Endothelial cell of umbilical vein (primary cell): ENCODE measurements at places on chromosomes 13 and 19. TPM values are rescaled to one million over a fixed set of nuclear protein-coding genes. Genes with fewer than 3 reads are reported as not detected.

DNA sequence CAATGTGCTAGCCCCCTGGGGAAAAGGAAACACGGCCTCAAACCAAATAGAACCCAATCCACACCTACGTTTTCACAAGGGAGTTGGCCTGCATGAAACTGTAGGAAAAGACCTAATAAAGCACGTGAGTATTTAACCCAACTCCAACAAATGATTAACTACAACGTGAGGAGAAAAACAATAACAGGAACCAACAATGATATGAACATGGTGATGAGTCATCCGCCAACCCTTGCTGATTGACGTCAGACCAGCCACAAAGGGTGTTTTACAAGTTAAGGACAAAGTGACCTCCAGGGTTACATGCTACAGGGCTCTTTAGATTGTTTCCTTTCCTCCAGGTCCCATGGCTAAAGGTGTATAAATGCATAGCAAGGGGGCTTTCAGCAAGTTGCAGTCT lies 460.5 kb downstream of the COG6 start:
- peak; percentile 98 for DNase-seq

DNA sequence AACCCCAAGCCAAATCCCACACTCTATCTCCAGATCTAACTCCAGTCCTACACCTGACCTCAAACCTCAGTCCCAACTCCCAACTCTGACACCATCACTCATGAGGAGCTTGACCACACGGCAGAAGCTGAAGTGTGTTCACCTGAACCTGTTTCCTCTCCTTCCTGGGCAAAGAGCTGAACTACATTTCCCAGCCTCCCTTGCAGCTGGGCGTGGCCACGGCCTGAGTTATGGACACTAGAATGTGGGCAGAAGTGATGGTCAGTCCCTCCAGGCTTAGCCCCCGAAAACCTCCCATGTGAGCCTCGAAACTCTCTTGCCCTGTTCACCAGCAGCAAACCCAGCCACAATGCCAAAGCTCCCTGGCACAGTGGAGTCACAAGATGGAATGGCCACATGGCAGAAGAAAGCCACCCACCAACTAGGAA lies 19.5 kb upstream of the MEIS3 start:
- no peak for DNase-seq

DNA sequence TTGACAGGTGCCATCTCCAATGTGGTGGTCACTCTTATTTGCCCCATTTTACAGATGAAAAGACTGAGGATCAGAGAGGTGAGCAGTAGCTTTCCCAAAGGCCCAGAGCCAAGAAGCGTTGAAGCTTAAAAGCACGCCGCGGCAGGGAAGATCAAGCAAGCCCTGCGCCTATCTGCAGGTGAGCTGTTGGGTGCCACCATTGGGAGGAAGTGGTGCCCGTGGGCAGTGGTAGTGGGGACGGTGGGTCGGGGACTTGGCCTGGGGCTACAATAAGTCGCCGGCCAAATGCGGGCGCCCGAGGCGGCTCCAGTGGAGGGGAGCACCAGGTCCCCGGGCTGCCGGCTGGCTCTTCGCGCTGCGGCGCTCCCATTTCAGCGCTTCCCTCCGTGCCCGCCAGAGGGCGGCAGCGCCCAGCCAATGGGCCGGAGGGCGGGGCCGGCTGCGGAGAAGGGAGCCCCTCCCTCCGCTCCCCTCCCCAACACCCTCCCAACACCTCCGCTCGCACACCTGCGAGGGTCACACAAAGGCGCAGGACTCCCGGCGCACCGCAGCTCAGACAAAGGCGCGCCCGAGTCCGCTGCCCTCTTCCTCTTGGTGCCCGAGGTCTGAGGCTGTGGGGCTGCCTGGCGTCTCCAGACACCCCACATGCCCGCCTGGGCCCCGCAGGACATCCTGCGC lies 744 bp upstream of the POU2F2 start:
- DNase-seq, result peak; percentile 45

DNA sequence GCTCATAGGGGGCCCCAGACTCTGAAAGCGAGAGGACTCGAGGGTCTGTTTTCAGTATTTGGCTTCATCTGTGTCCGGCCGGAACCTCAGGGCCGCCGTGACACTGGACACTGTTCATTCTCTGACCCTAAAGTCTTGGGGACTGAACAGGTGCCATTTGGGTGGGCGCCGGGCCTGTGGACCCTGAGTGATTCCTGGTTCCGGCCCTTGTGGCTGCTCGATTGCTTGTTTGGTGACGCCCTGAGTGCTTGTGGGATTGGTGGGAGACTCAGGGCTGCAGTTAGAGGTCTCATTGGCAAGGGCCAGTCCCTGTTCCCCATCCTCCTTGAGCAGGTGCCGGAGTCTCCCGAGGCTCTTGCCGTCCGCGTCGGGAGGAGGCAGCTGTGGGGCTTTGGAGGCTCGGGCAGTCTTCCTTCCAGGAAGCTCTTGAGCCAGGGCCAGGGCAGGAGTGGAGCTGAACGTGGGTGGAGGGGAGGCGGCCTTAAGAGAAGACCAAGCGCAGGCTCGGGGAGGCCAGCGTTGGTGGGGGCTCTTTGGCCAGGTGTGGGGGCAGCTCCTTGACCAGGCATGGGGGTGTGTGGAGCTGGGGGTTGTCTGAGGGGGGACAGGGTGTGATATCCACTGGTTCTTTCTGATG lies 4.7 kb downstream of the PTBP1 start:
- peak; percentile 57 for DNase-seq

- DNase-seq, result no peak
Measured at GRCh38 chr19:17306285-17306714, 628 bp downstream of the MRPL34 start.

GRCh38 chr13:110559429-110559943 lies 2.0 kb downstream of the RAB20 start:
- no peak for DNase-seq

- DNase-seq, result no peak
Measured at GRCh38 chr13:65889368-65889767, 1340.8 kb downstream of the PCDH9 start.

GRCh38 chr19:18021121-18021755 lies 13.3 kb downstream of the ARRDC2 start:
- peak; percentile 97 for DNase-seq

GRCh38 chr13:64332048-64332447 lies 2898.1 kb downstream of the PCDH9 start:
- no peak for DNase-seq

GRCh38 chr19:29623726-29624488 lies 17.8 kb downstream of the POP4 start:
- DNase-seq, result no peak

DNA sequence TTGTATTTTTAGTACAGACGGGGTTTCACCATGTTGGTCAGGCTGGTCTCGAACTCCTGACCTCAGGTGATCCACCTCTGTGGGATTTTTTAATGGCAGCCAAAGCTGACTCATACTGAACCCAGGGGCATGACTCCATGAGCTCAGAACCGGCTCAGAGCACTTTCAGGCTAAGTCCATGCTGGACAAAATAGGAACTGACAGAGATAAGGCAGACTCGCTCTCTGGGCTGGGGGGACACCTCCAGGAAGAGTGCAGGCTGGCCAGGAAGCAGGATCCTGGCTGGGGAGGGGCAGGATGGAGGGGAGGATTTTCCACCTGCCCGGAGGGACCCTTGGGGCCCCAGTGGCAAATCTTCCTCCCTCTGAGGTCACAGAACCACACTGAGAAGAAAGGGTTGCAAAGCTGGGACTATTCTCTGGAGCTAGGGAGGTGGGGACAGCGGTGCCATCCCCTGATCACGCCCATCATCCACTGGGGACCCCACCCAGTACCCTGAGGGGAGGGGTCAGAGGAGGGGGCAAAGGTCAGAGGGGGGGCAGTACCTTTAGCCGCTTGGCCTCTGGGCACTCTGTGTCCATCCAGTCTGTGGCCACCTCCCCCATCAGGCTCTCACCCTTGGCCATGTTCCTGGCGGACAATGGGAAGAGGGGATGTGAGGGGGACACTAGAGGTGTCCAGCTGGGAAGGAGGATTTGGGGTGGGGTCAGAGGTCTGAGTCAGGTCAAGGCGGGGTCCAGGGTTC lies 31.1 kb downstream of the NOTCH3 start:
- no peak for DNase-seq

GRCh38 chr19:54379187-54379678 lies 14.5 kb upstream of the LAIR1 start:
- no peak for DNase-seq

DNA sequence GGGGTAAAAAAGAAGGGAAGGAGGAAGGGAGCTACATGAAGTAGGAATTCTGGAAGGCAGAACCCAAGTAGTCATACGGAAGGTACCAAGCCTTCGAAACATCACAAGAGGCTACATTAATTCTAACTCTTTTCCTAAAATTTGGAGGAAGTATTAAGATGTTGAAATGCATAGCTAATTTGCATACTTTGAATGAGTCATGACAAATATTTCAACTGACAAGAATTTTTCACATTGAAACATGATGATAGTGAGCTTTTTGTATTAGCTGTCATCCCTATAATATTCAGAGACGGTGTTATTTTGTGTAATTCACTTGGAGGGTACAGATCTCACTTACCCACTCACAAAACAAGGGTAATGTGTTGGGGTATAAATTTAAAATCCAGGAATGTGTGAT lies 9.1 kb upstream of the ACOD1 start:
- DNase-seq, result no peak

DNA sequence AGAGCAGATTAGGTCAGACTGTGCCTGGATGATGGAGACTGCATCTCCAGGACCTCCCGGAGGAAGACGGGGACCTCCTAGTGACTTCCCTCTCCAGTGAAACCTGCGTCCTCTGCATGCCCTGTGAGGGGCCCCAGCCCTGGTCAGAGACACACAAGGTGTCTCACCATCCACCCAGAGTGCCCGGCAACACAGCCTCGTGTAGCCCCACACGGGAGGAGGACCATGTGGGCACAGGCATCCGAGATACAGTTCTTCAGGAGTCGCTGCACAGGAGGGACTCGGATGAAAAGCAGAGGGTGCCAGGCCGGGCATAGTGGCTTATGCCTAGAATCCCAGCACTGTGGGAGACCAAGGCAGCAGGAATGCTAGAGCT lies 64.8 kb downstream of the PEPD start:
- no peak for DNase-seq

DNA sequence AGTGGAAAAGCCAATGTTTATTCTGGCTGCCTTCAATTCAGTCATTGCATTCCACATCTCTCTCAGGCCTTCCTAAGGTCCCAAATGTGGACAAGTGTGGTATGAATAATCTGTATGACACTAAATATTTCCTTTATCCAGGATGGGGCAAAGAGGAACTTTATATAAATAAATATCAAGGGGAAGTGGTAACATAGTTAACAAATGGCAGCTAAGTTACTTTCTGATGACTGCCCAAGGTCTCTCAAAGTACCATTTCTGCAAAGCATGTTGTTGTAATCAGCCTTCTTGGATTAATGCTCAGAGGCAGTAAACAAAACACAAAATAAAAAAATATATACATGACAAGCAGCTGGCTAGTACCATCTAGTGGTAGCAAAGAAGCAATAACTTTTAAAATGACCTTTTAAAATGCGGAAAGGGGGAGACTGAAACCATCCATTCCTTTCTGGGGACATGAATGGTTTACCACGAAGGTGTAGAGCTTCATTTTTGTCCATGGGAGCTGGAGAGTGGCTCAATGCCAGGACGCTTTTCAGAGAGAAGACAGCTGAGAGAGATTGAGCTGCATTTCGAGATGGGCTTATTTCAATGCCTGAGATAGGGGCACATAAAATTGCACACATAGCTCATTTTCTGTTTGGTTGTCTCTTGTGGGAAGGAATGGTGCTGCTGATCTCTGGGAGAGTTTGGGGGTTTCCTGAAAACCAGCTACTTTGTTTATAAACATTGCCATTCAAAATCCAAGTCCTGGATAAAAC lies 259.2 kb downstream of the RFC3 start:
- DNase-seq, result peak; percentile 48

DNA sequence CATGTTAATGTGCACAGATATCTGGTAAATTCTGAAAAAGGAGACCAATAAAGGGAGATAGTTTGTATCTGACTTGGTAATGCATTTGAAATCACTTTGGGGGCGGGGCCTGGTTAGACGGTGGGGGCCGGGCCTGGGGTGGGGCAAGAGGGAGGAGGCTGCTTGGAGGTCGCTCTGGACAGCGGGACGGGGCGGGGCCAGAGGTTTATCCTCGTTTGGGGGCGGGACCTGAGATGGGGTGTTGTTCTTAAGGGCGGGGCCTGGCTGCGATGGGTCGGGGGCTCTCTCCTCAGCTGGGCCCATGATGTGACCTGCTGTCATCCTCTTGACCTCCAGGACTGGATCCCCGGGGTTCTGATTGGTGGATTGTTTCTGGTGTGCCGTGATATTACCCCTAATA lies 4.9 kb upstream of the ZNF808 start:
- DNase-seq, result no peak

DNA sequence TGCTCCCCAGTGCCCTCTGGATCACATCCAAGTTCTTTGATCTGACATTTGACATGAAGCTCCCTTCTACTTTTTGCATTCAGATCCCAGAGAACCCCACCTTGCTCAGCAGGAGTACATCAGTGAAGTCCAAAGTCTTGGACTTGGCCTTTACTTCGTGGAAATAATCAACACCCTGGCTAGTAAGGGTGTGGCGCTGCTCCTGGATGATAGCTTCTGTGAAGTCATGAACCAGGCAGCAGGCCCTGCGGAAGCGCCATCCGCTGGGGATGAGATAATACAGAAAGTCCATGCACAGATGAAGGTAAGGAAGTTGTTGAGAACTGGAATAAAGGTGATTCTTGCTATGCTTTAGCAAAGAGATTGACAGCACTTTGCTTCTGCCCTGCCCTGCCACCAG lies 43.2 kb downstream of the OR10H4 start:
- no peak for DNase-seq

Gene FGF9
- not detected in 2 replicates for total RNA-seq

Gene WDR87
- total RNA-seq, result not detected in 2 replicates

Gene PCSK4
- total RNA-seq, result 0.92 and 1.2 TPM in 2 replicates

Gene ISYNA1
- 70.2 and 74.1 TPM in 2 replicates for total RNA-seq

Gene PSG11
- not detected in 2 replicates for total RNA-seq

Gene ZNF285
- 3.6 and 4.6 TPM in 2 replicates for total RNA-seq

Gene NDUFB7
- total RNA-seq, result 170 and 177 TPM in 2 replicates

Gene HSPBP1
- total RNA-seq, result 30.4 and 38.5 TPM in 2 replicates
